ENCODE measurements at places on chromosomes 5 and 9.

- DNase-seq: no peak
These were observed 5.3 kb downstream of the SLC4A9 start for GRCh38 chr5:140365282-140365681.

DNA sequence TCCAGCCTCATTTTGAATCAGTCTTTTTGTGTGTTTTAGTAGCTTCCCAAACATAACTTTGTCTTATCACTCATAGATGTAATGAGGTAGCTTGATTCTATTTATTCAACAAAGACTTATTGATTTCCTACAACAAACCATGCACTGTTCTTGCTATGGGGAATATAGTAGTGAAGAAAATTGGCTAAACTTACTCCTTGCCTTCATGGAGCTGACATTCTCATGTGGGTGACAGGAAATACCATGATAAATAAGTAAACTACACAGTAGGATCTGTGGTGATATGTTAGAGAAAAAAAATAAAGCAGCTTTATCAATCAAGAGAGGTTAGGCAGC, 255.7 kb upstream of the TNC start:
- no peak for DNase-seq

DNA sequence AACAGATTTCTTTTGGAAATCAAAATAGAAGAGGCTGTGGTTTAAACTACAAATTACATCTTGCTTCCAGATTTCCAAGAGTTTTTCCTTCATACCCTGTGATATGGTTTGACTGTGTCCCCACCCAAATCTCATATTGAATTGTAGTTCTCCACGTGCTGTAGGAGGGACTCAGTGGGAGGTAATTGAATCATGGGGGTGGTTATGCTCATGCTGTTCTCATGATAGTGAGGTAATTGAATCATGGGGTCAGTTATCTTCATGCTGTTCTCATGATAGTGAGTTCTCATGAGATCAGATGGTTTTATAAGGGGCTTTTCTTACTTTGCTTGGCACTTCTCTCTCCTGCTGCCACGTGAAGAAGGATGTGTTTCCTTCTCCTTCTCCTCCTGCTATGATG, 687.0 kb upstream of the ZNF608 start:
- no peak for DNase-seq

DNA sequence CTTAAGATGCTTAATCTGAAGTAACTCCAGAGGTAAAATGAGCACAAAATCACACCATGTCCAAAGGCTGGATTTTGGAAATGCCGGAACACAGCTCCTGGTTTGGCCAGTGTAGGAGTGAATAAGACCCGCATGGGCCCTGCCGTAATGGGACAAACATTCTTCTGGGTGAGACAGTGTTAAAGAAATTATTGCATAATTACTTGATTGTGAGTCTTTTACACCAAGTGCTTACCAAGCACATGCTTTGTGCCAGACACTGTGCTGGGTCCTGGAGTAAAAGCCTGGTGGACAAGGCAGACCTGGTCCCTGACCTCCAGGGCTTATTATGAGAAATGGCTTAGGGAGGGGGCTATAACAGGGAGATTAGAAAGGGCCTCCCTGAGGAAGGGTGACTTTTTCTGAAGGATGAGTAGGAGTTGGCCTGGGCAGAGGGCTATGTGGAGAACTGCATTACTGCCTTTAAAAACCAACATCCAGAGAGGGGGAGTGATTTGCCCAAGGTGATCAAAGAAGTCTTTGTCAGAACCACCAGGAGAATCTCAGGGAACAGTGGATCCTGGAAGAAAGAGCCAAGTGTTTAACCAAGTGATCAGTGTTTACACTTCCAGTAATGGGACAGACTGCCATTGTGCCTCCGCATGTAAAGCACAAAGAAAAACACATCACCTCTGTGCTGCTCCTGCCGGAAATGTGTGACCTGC, 3.5 kb downstream of the PDE6A start:
- no peak for DNase-seq

Measured in NCI-H524 (cell line).